ENCODE measurements at places on chromosomes 7 and 10.
A peak's percentile ranks its signal among the peaks of the same experiment; 100 is the strongest.

- no peak for DNase-seq
Observed at GRCh38 chr10:86364491-86365345, 1.9 kb downstream of the GRID1 start.

- DNase-seq: no peak
Observed at GRCh38 chr10:95651346-95652060, 5.0 kb downstream of the ALDH18A1 start.

- no peak for DNase-seq
Observed at GRCh38 chr7:47965456-47965855, 14.0 kb downstream of the HUS1 start.

DNA sequence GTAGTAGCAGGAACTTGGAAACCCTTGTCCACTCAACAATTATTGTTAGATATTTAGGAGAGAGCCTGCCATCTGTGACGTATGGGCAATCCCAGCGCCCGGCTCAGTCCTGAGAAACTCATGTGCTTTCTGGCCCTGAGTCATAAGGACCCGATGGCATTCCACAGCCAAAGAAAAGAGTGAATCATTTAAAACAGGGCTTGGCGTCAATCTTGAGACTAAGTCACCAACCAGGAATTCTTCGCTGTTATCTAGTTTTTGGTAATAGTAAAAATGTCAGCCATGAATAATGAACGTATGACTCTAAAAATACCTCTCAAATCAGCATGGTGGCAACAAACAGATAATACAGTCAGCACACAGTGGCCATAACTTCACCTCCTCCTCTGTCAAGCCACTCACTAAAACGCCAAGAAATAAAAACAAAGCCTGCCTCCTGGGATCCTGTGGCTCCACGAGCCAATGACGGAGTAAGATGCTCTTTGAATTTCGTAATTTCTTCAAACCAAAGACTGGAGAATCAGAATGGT lies 140.8 kb downstream of the ADAM12 start:
- DNase-seq: no peak

DNA sequence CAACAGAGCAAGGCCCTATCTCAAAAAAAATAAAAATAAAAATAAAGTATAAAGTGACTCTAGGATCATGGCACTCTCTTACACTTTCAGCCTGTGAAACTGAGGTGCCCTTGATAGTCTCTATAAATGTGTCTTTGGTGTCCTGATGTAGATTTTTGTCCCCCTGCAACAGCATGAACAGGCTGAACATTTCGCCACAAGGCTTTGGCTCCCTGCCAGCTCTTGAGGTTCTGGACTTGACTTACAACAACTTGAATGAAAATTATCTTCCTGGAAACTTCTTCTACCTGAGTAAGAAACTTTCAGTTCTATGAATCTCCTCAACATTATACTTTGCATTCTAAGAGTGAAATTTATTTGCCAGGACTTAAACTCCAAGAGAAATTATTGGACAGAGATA lies 48.1 kb upstream of the BMS1 start:
- DNase-seq: no peak

- DNase-seq: no peak
Observed at GRCh38 chr10:97874332-97874731, 24.7 kb downstream of the GOLGA7B start.

- no peak for DNase-seq
Observed at GRCh38 chr10:108836362-108836761, 1086.9 kb downstream of the XPNPEP1 start.

- no peak for DNase-seq
Observed at GRCh38 chr10:47311193-47311931, 10.9 kb upstream of the GDF2 start.

DNA sequence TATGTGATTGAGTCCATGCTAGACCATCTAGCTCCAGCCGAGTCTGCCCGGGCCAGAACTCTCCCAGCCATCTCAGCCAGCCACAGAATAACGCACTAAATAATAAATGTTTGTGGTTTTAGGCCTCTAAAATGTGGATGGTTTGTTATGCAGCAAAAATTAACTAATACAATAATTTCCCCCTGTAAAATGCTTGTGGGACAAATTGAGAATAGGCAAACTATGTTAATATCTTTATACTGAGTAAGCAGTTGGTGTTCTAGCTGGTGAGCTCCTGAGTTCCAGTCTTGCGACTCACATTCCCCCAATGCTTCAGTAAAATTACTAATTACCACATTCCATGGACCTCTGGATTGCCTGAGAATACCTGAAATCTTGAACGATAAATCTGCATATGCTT lies 316.8 kb upstream of the NFE2L3 start:
- DNase-seq: no peak

DNA sequence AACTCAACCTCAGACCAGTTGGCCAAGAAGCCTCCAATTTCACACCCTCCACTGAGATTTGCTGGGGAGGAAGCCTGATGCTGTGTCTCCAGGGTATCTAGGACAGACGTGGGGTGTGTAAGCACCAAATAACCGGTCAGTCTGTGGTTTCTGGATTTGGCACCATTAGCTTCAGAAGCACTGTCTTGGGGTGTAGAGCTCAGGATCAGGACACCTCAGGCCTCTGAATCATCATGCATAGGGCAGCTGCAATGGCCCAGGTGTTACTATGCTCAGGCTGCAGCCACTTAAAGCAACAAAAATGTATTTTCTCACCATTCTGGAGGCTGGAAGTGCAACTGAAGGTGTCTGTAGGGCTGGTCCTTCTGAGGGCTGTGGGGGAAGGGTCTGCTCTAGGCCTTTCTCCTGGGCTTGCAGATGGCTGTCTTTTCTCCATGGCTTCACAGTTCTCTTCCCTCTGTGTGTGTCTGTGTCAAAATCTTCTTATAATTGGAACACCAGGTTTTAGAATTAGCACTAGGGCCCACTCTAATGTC lies 73.4 kb upstream of the SEPHS1 start:
- no peak for DNase-seq

GRCh38 chr7:21256310-21256877 lies 171.5 kb upstream of the SP4 start:
- no peak for DNase-seq

DNA sequence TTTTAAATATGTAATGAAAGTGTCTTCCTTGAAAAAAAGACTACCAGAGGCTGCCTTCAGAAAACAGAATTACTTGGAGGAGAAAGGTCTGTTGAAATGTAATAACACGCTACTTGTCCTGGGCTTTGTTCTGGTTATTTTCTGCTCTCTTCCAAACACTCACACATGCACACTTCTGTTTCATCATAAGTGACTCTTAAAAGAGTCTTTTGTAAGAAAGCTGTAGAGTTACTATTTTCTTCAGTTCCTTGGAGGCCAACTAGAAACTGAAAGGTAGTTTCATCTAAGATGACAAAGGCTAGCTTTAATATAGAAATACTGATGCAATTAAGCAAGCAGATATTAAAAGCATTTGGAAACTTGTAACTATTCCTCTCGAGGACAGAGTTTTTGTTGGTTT lies 39.1 kb downstream of the TASOR2 start:
- no peak for DNase-seq

DNA sequence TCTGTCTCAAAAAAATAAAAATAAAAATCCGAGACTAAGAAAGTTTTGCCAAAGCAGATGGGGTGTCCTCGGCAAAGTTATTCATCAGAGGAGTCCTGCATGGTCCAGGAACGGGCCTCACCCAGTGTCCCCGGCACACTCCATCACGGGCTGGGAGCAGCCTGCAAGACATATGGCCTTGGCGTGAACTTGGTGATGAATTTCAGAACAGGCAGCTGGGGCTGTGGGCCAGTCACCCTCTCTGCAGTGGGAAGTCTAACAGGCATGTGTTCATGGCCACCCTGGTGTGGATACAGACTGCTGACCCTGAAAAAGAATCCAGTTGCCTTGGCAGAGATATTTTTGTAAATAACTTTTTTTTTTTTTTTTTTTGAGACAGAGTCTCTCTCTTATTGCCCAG lies 34.7 kb downstream of the NPTX2 start:
- DNase-seq: no peak

DNA sequence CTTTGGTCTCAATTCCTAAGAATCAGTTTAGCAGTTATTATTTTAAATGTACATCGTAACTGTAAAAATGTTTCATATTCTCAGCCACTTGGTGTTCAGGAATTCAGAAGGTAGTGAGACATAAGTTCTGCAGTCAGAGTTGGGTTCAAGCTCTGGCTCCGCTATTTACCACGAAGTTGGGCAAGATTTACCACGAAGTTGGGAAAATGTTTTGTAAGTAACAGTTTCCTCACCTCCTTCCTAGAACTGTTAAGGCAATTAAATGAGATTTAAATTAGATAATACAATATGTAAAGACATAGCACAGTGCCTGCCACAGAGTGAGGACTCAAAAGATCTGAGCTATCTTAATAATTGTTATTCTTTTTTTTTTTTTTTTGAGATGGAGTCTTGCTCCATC lies 16.3 kb upstream of the ABLIM1 start:
- DNase-seq: no peak

GRCh38 chr10:38038932-38039245 lies 28.4 kb downstream of the ZNF33A start:
- DNase-seq: no peak

DNA sequence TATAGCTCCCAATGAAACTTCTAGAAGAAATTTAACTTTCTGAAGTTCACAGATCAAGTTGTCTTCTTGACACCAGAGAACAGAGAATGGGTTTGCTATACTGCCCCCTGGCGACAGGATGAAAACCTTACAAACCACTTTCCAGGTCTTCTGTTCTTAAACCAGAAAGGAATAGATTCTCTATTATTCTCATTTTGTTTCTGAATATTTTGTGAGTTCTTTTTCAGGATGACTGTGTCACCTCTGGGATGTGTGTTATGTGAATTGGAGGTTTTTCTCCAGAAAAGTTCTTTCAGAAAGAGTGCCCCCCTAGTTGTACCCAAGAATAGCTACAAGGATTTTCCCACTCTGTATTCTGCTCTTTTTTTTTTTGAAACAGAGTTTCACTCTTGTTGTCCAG lies 6.3 kb downstream of the IFT22 start:
- DNase-seq: no peak

- no peak for DNase-seq
Observed at GRCh38 chr10:63758080-63758479, 236.9 kb downstream of the REEP3 start.

- DNase-seq: no peak
Observed at GRCh38 chr10:6023661-6024333, 38.4 kb downstream of the IL2RA start.

- no peak for DNase-seq
Observed at GRCh38 chr7:134954197-134955082, 31.9 kb upstream of the AGBL3 start.

GRCh38 chr10:102813734-102814452 lies 23.3 kb downstream of the CYP17A1 start:
- DNase-seq: no peak

- no peak for DNase-seq
Observed at GRCh38 chr10:117666965-117667364, 124.4 kb downstream of the EMX2 start.

GRCh38 chr7:16347827-16348192 lies 73.5 kb downstream of the CRPPA start:
- DNase-seq: peak; percentile 13

DNA sequence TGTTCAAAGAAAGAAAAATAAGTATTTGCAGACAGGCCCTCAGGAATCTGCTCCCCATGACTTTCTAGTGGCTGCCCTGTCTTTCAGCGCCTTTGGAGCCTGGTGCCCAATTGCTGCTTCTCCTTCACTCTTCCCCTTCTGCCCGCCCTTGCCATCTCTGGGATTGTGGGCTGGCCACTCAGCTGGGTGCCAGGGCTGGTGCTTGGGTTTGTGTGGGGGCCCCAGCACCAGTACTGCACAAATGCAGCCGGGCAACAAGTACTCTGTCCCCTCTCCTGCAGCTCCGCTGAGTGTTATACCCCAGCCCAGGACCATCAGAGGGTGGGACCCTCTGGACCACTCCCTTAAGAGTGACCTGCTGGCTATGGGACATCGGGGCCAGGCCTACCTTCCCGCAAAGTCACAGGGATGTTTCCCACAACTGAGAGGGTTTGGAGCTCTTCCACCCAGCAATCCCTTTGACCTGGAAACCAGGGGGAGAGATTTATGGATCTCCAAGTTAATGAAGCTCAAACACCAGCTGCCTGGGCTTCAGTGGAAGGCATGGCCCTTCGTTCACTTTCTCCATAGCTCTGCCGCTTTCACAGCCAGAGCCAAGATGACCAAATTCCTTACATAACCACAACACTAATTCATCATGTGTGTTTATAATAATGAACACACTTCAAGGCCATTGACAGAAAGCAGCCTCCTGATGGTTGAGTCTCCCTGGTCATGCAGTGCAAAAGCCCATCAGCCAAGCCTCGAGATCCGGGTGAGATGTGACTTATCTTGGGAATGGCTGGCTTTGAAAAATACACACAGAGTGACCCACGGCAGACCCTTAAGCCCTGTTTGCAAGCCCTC lies 313.9 kb upstream of the ZNF32 start:
- DNase-seq: no peak

DNA sequence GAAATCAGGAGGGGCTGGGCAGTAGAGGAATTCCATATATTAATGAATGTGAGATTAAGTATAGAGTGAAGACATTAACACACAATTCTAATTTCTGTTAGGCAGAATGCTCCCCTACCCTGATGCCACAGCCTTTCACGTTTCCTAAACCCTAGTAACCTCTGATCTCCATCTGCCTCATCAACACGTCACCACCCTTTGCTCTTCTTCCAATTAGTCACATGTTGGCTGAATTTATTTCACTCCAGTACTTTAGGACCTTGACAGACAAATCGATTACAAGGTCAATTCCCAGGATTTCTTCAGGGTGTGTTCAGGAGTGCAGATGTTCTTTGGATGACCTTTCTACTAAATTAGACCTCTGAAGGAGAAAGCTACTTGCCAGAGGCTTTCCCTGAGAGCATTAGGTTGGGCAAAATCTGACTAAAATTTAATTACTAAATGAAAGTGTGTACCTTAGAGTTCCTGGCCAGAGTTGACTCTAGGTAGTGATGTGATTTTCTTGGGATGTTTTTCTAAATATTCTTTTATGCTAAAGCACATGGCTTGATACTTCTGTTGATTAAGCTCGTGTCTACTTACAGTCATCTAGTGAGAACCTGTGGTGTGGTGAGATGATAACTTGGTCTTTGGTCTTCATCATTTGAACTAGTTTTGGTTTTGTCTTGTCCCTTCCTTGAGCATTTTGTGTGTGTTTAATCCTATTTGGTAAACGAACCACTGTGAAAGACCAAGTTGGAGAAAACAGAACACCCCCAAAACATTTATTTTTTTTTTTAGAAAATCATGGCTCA lies 12.7 kb downstream of the AGR2 start:
- no peak for DNase-seq

DNA sequence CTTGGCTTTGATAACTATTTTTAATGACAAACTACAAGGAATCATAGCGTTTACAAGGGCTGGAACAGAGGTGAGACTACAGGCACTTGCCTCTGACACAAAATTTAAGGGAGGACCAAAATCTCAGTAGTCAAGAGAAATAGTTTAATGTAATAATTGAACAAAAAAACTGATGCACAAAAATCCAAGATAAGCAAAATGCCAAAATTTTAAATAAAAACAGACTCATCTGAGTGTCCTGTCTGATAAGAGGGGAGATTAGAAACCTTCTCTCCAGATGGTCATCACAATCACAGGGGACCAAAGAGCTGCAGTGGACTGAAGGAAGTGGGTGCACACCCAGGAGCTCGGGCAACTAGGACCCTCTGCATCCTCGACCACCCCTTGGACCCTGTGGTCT lies 70.5 kb downstream of the PARD3 start:
- no peak for DNase-seq

Measured in KG1 (cell line).